ENCODE measurements at places on chromosomes 7 and 10.
A peak's percentile ranks its signal among the peaks of the same experiment; 100 is the strongest.

DNA sequence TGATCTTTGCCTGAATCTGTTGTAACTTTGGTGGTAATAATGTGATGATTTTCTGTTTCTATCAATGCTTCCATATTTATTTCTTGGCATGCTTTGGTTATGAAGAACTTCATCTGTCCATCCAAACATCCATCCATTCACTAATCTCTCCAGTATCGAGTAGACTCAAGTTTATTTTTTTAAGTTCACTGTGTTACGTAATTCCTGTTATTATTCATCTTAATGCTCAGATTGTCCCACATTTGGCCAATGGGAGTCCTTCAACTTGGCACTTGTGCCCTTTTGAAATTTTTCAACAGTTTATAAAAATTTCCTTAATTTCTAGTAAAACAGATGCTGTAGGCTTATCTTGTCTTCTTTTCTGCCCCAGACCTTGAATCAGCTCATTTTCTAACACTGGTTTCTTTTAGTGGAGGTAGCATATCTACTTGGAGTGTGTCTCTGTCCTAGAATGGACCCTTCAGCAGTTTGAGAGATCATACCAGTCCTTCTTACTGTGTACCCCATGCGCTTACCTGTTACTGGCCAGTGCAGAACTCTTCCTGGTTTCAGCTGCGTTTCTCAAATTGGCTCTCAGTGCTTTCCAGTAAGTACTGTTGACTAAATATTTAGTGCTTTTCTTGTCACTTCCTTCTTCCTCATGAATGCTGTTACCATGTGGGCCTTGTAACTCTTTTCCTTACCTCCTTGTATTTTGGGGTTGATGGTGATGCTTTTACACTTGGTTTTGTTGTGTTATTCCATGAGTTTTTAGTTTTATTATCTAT, 100.8 kb downstream of the MLLT10 start:
- DNase-seq: no peak

DNA sequence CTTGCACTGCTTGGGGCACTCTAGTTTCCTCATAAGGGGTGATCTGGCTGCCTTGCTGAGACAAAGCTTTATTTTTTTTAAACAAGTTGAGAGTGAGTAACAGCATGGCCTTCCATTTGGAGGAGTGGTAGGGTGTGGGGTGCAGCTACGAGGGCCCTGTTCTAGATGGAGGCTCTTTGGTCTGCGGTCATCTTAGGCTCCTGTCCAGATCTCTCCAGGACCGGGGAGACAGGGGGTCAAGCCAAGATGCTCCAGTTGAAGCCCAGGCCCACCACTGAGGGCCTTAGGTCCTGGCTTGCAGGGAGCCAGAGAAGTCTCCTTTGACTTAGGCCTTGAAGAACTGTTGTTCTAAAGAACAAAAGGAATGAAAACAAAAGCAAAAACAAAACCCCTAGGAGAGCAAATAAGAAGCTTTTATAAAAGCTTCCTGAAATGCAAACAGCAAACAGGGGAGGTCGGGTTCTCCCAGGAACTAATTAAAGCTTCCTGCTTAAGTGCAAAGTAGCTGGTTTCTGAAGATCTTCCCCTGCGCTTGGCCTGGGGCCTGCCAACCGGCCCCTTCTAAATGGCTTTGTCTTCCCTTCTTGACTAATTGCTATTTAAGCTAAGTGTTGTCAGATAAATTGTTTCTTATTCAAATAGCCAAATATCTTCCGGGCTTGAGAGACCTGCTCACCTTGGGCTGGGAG, 259.2 kb downstream of the GLRX3 start:
- DNase-seq: no peak

DNA sequence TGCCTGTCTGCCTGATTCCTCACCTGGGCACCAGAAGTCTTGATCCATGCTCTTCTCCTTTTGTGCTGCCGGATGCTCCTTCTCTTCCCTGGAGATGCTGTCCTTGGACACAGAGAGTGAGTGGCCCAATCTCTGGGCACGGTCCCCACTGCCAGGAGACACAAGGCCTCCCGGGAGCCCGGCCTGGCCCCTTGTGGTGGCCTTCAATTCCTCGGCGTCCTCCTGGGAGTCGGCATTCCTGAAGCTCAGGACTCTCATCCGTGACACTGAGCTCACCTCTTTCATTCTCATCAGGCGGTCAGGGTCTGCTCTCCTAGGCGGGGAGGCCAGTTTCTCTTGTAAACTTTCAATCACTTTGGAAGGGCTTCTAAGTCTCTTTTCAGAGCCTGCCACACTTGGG, 33.3 kb downstream of the JCAD start:
- DNase-seq: no peak

DNA sequence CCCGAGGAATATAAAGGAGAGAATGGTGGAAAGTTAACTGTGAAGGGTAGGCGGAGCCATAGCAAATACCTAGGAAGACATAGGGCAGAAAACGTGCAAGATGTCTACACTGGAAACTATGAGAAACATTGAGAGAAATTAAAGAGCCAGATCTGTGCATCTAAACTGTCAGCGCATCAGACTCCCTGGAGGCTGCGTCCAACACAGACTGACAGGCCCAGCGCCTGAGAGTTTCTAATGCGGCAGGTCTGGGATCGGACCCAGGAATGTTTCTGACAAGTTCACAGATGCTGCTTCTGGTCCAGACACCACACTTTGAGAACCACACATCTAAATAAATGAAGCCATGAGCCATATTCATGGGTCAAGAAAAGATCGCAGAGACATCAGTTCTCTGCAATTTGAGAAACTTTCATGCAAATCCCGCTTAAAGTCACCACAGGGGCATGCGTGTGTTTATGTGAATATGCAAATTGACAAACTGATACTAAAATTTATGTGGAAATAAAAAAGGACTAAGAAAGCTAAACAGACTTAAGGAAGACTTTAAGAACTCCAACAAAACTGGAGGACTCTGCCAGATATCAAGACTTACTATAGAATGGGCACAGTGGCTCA, 38.8 kb downstream of the PROSER2 start:
- no peak for DNase-seq

- DNase-seq: no peak
These were observed 604 bp upstream of the CYP3A43 start for GRCh38 chr7:99827040-99827778.

DNA sequence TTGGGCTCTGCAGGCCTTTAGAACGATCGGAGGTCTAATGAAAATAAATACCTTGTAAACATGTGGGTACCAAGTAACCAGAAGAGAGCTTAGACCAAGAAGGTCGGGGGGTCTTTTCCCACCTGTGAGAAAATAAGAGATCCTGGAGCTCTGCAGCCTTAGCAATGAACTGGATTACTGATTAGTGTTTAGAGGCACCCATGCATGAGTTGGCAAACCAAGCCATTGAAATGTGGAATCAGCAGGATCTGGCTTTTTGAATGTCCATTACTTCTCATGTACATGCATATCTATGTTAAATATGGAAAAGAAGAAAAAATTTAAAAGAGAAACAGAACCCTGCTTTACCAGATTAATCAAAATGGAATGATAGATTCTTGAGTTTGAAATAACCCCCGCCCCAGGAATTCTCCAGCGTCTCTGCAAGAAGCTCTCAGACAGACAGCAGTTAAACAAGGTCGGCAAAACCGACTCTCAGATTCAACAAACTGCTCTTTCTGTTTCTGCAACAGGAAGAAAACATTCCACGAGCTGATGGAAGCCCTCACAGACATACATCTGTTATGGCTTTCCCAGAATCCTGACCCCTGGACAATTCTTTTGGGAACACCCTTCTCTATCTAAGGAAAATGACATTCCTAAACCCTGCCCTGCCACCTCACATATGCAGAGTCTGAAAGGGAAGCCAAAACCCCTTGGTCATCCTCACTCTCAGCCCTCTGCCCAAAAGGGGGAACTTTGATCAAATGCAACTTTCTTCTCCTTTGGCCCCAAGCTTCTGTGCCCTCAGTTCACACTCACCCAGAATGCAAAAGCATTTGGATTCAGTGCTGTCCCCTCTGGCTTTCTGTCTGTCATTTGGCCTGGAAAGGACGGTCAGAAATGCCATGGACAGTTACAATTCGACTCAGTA, 78.7 kb upstream of the EN2 start:
- no peak for DNase-seq

GRCh38 chr7:97871659-97872024, 566 bp downstream of the ASNS start:
- no peak for DNase-seq

GRCh38 chr10:3364768-3365480, 192.3 kb upstream of the PITRM1 start:
- DNase-seq: no peak

GRCh38 chr7:152636441-152636840, 39.5 kb downstream of the XRCC2 start:
- DNase-seq: no peak

DNA sequence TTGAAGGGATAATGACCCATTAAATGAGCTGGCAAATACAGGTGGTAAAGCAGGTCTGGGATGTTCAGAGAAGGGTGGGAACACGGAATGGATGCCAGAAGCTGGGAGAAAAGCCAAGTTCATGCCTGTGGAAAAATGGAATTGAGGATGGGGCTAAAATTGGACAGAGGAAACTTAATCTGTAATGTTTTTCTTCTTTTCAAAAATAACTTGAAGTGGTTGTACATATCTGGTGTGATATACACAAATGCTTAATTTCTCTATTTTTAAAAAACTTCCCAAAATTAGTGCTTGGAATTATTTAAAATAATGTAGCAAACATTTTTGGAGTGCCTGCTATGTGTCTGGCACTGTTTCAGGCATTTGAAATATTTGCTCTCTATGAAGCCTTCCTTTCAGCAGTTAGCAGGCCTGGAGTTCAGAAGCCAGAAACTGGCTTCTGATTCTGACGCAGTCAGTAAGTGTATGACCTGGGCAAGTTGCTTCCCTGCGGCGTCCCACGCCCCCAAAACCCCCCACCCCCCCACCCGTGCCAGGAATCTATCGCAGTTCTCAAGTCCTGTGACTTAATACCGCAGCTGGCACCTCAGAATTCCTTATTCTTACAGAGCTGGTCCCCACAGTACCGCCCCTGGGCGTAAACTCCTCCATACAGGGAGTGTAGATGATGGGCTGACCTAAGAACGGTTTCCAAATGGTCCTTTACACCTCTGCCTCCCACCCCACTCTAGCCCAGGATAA, 828 bp upstream of the MALSU1 start:
- DNase-seq: no peak

DNA sequence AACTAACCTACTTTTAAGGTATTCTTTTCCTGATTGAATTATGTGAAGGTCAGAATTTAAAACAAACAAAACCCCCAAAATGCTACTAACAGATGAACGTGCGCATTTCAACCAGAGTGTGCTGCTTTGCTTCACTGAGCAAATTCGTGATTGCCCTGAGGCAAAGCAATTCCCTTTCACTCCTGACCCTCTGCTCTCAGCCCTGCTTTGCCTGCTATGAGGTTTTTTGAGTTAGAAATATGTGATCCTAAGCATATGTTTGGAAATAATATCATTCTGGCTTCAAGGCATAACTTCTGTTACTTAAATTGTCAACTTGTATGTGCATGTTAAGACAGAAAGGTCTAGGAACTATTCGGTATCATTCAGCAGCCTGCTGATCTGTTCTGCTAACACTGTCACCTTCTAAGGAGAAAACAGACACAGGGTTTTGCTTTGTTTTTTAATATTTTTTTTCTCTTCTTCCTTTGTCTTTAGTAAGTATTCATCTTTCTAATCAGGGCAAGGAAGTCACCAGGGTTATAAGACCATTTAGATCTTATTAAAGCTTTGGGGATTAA, 124.2 kb downstream of the GNAT3 start:
- peak; percentile 39 for DNase-seq

- DNase-seq: no peak
These were observed 91.1 kb upstream of the CARD11 start for GRCh38 chr7:3134745-3135144.

DNA sequence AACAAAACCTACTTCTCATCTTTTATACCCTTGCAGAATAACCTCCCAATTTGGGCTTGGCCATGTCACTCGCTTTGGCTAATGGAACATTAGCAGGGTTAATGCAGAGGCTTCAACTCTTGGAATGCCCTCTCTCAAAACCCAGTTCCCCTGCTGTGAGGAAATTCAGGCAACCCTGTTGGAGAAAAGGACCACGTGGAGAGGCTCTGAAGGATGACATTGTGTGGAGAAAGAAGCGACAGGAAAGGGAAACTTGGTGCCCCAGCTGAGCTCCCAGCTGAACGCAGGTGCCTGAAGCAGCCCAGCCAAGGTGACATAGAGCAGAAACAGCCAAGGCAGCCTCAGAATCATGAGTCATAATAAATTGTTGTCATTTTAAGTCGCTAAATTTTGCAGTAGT, 214.2 kb upstream of the GHITM start:
- DNase-seq: no peak

- no peak for DNase-seq
These were observed 12.7 kb upstream of the LARP4B start for GRCh38 chr10:944034-944831.
